Activated CD8-positive, alpha-beta T cell treated with anti-CD3 and anti-CD28 coated beads, Interleukin-2, amount 10 ng/mL, durations not matched to agents 7 days and 5 days (primary cell): ENCODE measurements at places on chromosomes 4 and X. TPM values are rescaled to one million over a fixed set of nuclear protein-coding genes. Genes with fewer than 3 reads are reported as not detected.

Gene LIMCH1
- not detected for total RNA-seq

Gene TBX22
- not detected for total RNA-seq

Gene CT45A5
- not detected for total RNA-seq

DNA sequence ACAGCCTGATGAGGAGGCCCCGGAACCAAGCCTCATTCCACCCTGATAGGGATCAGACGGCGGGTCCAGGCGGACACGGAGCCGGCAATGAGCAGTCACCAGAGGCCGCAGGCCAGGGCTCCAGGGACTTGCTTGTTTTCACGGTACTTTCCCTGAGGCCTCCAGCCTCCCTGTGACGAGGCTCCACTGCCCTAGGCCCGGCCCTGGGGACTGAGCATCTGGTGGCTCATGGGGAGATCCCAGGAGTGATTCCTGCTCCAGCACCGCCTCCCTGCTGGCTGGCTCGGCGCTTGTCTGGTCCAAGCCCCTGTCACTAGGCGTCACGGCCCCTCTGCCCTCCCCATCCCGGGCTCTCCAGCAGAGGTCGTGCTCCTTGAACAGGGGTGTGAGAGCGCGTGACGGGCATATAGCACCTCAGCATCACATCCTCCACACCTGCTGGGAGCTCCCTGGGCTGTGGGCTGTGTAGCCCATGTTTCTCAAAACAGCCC lies 14.1 kb downstream of the HTRA3 start:
- no peaks in the 10 kb centered on the region for H3K27me3 ChIP-seq
- H3K27ac ChIP-seq, result no peak overlapping the region
- H3K36me3 ChIP-seq, result no peaks in the 10 kb centered on the region
- no peak for DNase-seq
- H3K4me1 ChIP-seq, result no peaks in the 10 kb centered on the region

Gene ADH1C
- total RNA-seq, result not detected

Gene GPR50
- total RNA-seq, result not detected

DNA sequence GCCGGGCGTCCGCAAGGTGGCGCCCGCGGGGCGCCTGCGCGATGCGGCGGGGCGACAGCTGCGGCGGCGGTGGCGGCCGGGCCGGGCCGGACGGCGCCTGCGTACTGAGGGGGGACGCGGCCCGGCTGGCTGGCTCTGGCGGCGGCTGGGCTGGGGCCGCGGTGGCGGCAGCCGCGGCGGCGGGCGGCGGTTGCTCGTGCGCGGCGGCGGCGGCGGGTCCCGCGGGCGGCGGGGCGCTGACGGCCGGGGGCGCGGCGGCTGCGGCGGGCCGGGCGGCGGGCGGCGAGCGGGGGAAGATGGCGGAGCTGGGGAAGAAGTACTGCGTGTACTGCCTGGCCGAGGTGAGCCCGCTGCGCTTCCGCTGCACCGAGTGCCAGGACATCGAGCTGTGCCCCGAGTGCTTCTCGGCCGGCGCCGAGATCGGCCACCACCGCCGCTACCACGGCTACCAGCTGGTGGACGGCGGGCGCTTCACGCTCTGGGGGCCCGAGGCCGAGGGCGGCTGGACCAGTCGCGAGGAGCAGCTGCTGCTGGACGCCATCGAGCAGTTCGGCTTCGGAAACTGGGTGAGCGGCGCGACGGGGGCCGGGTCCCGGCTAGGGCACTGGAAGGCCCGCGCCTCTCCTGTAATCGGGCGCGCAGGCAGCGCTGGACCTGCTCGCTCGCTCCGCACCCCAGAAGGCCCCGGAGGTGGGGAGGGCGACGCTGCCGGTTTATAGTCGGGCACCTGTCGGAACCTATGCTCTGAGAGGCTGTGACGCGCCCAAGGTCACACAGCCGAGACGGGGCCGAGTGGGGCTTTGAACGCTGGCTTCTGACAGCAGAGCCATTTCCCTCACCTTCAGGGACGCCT lies at the start of gene TADA2B:
Gene TADA2B, plus strand, starts transcription at position 89 of the 853 bp plus-strand sequence. Its CDS starts 208 bp downstream, at position 297.
- peak within 1 kb of the TSS; percentile 87 for H3K27ac ChIP-seq
- H3K4me3 ChIP-seq, result peak within 1 kb of the TSS; percentile 93
- peak; percentile 68 for DNase-seq
- H3K36me3 ChIP-seq, result peaks cover 12% of the 10 kb centered on the region
- peaks cover 14% of the 10 kb centered on the region for H3K27me3 ChIP-seq

GRCh38 chr4:126182336-126182735 lies 867.6 kb downstream of the FAT4 start:
- no peaks in the 10 kb centered on the region for H3K27me3 ChIP-seq
- H3K4me1 ChIP-seq, result no peaks in the 10 kb centered on the region
- H3K4me3 ChIP-seq, result no peak overlapping the region
- no peak overlapping the region for H3K27ac ChIP-seq

Gene WAS
- 134 TPM for total RNA-seq

- no peak overlapping the region for H3K4me3 ChIP-seq
- H3K4me1 ChIP-seq, result no peaks in the 10 kb centered on the region
- H3K27ac ChIP-seq, result no peak overlapping the region
- no peak for DNase-seq
- H3K27me3 ChIP-seq, result no peaks in the 10 kb centered on the region
- no peaks in the 10 kb centered on the region for H3K36me3 ChIP-seq
Observed at GRCh38 chr4:58957711-58958110, 1847.5 kb upstream of the IGFBP7 start.

DNA sequence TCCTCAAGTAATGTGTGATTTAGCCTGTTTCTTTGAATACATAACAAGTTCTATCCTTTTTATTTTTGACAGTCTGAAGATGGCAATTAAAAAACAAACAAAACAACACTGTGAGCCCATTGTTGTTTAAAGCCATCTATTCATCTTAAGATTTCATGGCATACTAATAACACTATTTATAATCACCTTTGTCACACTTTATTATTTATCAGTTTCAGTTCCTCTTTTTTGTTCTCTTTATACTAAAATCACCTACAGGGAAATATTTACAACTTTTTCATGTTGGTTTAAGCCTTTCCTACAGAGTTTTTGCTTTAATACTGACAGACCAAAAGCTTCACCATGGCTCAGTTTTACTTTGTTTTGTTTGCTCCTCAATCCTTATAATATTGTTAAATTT lies 247.4 kb upstream of the CTSO start:
- no peak overlapping the region for H3K4me3 ChIP-seq
- no peak overlapping the region for H3K27ac ChIP-seq
- H3K27me3 ChIP-seq, result no peaks in the 10 kb centered on the region
- DNase-seq, result no peak
- no peaks in the 10 kb centered on the region for H3K36me3 ChIP-seq

DNA sequence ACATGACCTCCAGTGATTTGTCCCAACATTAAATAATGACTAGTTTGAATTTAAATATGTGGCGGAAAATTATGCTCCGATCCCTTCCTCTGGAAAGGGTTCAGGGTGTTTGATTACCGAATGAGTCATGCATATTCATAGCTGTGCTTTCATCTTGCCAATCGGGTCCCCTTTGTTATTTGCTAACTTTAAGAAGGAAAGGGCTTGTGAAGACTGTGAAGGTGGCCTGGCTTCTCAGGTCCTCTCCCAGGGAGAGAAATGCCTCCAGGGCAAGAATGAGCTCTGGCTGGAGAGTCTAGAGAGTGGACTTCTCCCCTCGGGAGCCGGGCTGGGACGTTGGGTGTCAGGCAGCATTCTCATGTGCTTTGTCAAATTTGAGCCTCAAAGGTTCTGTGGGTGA lies 155.5 kb upstream of the PSAPL1 start:
- H3K27ac ChIP-seq, result no peak overlapping the region
- no peaks in the 10 kb centered on the region for H3K36me3 ChIP-seq
- no peak for DNase-seq
- H3K4me3 ChIP-seq, result no peak overlapping the region
- no peaks in the 10 kb centered on the region for H3K4me1 ChIP-seq
- peaks cover 3% of the 10 kb centered on the region for H3K27me3 ChIP-seq

- no peak for DNase-seq
- no peak overlapping the region for H3K4me3 ChIP-seq
- H3K27me3 ChIP-seq, result no peaks in the 10 kb centered on the region
- no peak overlapping the region for H3K27ac ChIP-seq
- no peaks in the 10 kb centered on the region for H3K4me1 ChIP-seq
Observed at GRCh38 chrX:74490247-74490646, 69.0 kb downstream of the SLC16A2 start.

- H3K27ac ChIP-seq, result no peak overlapping the region
- no peak overlapping the region for H3K4me3 ChIP-seq
- peaks cover 8% of the 10 kb centered on the region for H3K27me3 ChIP-seq
- no peaks in the 10 kb centered on the region for H3K36me3 ChIP-seq
Observed at GRCh38 chr4:140875746-140876452, 119.7 kb upstream of the TBC1D9 start.

GRCh38 chr4:158025131-158025530 lies 147.7 kb downstream of the GASK1B start:
- no peak overlapping the region for H3K27ac ChIP-seq
- H3K36me3 ChIP-seq, result no peaks in the 10 kb centered on the region
- H3K27me3 ChIP-seq, result no peaks in the 10 kb centered on the region
- no peak for DNase-seq
- no peaks in the 10 kb centered on the region for H3K4me1 ChIP-seq
- no peak overlapping the region for H3K4me3 ChIP-seq

GRCh38 chrX:107226757-107227156 lies 20.3 kb downstream of the DNAAF6 start:
- no peak overlapping the region for H3K4me3 ChIP-seq
- DNase-seq, result no peak
- no peak overlapping the region for H3K27ac ChIP-seq
- H3K4me1 ChIP-seq, result no peaks in the 10 kb centered on the region

- no peak overlapping the region for H3K4me3 ChIP-seq
- no peak overlapping the region for H3K27ac ChIP-seq
- H3K36me3 ChIP-seq, result no peaks in the 10 kb centered on the region
- no peak for DNase-seq
- H3K27me3 ChIP-seq, result no peaks in the 10 kb centered on the region
Observed at GRCh38 chrX:68114573-68115129, 318.6 kb downstream of the OPHN1 start.

- H3K4me3 ChIP-seq, result no peak overlapping the region
- H3K27me3 ChIP-seq, result no peaks in the 10 kb centered on the region
- H3K27ac ChIP-seq, result no peak overlapping the region
- H3K36me3 ChIP-seq, result no peaks in the 10 kb centered on the region
Observed at GRCh38 chr4:141037446-141037845, 95.8 kb downstream of the RNF150 start.

Gene RGN
- total RNA-seq, result not detected

- no peaks in the 10 kb centered on the region for H3K27me3 ChIP-seq
- H3K27ac ChIP-seq, result peak overlapping the region; percentile 30
- H3K4me1 ChIP-seq, result peaks cover 45% of the 10 kb centered on the region
- DNase-seq, result peak; percentile 68
- H3K36me3 ChIP-seq, result no peaks in the 10 kb centered on the region
Observed at GRCh38 chrX:39196192-39197102, 395.2 kb downstream of the MID1IP1 start.

Gene GPR101
- not detected for total RNA-seq

DNA sequence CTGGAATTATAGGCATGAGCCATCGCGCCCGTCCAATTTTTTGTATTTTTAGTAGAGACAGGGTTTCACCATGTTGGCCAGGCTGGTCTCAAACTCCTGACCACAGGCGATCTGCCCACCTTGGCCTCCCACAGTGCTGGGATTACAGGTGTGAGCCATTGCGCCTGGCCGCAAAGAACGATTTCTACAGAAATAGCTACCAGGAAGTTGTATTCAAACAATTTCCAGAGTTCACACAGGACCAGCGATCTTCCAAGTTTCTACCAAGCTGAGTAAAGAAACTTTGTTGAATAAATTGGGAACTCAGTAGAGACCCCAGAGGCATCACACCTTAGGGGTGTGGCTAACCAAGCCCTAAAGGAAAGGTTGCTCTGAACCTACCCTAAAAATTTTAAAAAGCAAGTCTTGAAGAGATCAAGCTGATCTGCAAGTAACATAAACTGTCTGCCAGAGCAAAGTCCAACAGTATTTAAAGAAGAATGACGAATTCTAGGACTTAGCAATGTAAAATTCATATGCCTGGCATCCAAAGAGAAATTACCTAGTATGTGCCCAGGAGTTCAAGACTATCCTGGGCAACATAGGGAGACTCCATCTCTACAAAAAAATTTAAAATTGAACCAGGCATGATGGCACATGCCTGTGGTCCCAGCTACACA lies 48.4 kb upstream of the USP9X start:
- DNase-seq, result no peak
- no peak overlapping the region for H3K27ac ChIP-seq
- H3K4me3 ChIP-seq, result no peak overlapping the region
- H3K27me3 ChIP-seq, result no peaks in the 10 kb centered on the region

DNA sequence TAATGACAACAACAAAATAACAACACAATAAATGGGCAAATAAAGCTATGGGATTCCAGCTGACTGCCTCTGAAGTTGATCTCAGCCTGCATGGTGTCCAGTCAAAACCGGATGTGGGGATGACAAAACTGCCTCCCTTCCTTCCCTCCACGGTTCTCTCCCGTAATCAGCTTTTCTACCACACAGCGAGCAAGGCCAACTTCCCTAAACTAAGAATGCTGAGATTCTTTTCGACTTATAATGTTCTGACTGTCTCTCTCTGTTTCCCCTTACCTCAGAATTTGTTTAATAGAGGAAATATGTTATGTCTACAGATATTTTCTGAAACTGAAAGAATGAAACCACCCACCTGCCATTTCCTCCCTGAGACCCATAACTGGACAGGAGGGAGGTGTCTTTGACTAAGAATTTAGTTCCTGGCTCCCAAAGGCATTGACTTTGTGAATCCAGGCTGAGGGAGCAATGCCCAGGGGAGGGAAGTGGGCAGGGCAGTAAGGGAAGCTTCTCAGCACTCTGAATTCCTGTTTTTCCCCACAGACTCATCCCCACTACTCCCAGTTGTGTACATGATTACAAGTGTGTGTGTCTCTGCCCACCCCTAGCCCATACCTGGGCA lies 1.0 kb upstream of the TLR1 start:
- peak overlapping the region; percentile 84 for H3K27ac ChIP-seq
- H3K4me3 ChIP-seq, result peak overlapping the region; percentile 75
- peaks cover 25% of the 10 kb centered on the region for H3K4me1 ChIP-seq
- DNase-seq, result peak; percentile 45

Gene ODAPH
- total RNA-seq, result not detected

GRCh38 chr4:148814030-148814429 lies 371.8 kb upstream of the NR3C2 start:
- H3K27me3 ChIP-seq, result no peaks in the 10 kb centered on the region
- H3K36me3 ChIP-seq, result no peaks in the 10 kb centered on the region

DNA sequence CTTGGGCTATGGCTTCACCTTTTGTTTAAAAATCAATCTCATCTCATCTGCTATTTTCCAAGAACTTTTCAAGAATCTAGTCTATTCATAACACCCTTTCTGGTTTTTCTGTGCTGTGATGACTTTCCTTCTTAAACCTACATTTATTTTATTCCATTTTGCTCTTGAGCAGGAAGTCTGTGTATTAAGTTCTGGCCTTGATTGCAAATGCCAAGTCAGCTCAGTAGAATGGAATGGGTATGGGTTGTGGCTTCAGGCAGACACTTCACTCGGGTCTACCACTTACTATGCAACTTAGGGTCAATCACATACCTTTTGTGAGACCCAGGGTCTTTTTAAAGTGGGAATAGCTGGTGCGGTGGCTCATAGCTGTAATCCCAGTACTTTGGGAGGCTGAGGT lies 522.3 kb downstream of the TRIML1 start:
- H3K4me1 ChIP-seq, result no peaks in the 10 kb centered on the region
- H3K27me3 ChIP-seq, result no peaks in the 10 kb centered on the region
- H3K4me3 ChIP-seq, result no peak overlapping the region
- DNase-seq, result no peak
